Activated T-cell treated with anti-CD3 and anti-CD28 coated beads, Interleukin-2, amount 50 U/mL, for 4 hours (primary cell): ENCODE measurements at places on chromosomes 4 and X. TPM values are rescaled to one million over a fixed set of nuclear protein-coding genes. Genes with fewer than 3 reads are reported as not detected.

Gene GPAT3
- total RNA-seq, result 2.6 TPM

Gene FRMPD4
- not detected for total RNA-seq

Gene SLC6A14
- 0.21 TPM for total RNA-seq

Gene ERVMER34-1
- total RNA-seq, result 0.30 TPM

Gene ADAD1
- total RNA-seq, result not detected
